SJCRH30 (cell line): ENCODE measurements at places on chromosomes 1 and 21. TPM values are rescaled to one million over a fixed set of nuclear protein-coding genes. Genes with fewer than 3 reads are reported as not detected.

The SH3D21 gene
- 0.48 and 1.4 TPM in 2 replicates for total RNA-seq

The CSMD2 gene
- total RNA-seq: 0.14 and 0.20 TPM in 2 replicates

The FMO4 gene
- 0.87 and 1.4 TPM in 2 replicates for total RNA-seq

- no peak for DNase-seq
Observed at GRCh38 chr1:168281603-168282325, 1.1 kb downstream of the TBX19 start.

GRCh38 chr1:111199881-111200801, at the start of gene DENND2D:
DENND2D (minus strand) TSS chr1:111200646; CDS start chr1:111200459, 187 bp downstream.
- DNase-seq: no peak

- DNase-seq: no peak
Observed at GRCh38 chr1:198657550-198658064, 18.8 kb downstream of the PTPRC start.

DNA sequence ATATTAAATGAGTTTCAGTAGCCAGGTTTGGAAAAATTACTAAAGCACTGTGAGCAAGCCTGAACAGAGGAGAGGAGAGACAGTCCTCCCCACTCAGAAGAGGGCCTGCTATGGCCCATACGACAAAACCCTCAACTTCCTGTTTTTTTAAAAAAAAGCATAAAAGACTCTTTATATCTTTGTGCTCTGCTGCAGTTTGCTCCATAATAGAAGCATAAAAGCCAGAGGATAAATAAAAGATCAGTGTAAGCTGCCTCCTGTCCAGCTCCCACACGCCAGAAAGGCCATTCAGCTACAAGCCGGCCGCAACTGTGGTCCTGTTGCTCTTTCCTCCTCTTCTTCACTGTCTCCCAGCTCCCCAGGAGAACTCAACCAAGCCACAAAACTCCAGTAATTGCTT, 37.8 kb downstream of the NID1 start:
- no peak for DNase-seq

GRCh38 chr1:24228311-24228710, 41.2 kb upstream of the IFNLR1 start:
- no peak for DNase-seq
